SK-N-SH treated with all-trans-retinoic acid at 6 μM for 48 hours (cell line): ENCODE measurements at places on chromosomes 13 and 19.

GRCh38 chr19:3135961-3136683 is at the start of gene GNA15:
GNA15 (plus strand) TSS chr19:3136033; CDS start chr19:3136451, 418 bp downstream.
- ATAC-seq: no peak

DNA sequence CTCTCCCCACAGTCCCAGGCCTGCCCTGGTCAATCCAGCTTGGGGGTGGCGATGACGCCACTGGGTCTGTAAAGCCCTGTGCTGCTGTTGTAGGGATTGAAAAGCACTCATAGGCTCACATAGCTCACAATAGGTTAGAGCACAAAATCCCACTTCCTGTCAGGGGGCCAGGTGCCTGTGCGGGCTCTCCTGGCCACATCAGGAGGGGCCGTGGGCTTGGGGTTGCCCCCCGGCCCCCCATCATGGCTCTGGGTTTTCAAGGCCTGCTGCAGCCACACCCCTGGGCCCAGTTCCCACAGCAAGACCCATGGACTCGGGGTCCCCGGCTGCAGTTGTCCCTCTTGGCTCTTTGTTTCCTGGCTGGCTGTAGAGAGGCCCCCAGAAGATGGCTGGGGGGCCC is 62.9 kb downstream of the SMARCA4 start:
- no peak for ATAC-seq

DNA sequence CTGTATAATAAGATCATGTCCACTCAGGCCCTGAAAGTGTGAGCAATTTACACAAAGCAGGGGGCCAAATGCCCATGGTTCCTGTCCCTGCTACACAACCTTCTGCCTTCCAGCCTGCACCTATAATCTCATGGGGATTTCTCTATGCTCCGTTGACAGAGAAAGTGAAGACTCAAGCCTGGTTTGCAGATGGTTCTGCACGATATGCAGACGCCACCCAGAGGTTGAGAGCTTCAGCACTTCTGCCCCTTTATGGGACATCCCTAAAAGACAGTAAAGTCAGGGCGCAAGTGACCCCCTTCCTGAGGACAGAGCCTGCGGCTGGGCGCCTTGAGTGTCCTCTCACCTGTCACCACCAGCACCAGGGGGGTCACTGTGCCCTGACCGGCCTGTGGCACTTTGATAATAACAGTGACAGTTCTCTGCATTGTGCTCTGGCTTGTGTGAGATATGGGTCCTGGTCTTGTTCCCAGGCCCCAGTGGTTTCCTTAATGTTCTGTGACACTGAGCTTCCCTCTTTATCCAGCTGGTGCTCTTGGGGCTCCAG is 15.1 kb downstream of the LILRA5 start:
- ATAC-seq: peak; percentile 46; the same call in 1 of the 3 replicates

- no peak for ATAC-seq
These were observed 8.0 kb downstream of the VSIG10L start for GRCh38 chr19:51333836-51334460.

DNA sequence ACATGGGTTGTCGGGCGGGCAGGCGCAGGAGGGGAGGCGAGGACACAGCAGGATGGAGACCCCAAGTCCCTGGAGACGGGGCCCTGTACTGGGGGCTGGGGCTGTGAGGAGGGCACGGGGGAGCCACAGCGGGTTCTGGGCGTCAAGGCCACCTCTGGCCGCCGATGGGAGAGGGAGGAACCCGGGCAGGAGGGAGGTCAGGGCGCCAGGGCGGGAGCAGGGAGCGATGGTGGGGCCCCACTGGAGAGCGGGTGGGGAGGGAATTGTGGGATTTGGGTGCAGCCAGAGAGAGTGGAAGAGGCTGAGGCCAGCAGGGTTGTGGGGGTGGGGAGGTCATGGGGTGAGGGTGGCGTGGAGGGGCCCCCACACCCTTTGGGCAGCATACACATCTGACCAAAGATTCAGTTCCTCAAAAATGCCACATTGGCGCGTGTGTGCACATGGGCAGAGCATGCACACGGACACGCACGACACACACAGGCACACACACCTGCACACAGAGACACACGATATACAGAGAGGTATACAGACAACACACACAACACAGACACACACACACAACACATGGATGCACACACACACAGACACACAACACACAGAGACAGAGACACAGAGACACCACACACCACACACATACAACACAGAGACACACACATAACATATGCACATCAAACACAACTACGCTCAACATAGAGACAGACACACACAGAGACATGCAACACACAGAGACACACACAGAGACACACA is 54.9 kb downstream of the AP1M1 start:
- ATAC-seq: no peak

DNA sequence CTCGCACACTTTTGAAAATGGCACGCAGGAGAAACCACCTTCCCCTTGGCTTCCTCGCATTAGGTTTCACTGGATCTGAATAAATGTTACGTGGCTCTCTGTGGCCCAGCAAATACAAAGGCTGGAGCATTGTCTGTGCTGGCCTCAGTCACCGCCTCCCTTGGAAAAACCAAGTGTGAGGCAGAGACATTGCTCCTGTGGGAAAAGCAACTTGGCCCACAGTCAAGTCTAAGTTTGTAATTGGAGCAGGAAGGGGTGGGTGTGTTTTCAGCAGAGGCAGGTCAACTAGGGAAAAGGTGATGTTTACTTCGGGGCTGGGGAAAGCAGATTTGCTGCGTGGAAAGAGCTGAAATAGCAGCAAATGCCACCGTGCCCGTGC is 101.6 kb downstream of the IRS2 start:
- no peak for ATAC-seq

- ATAC-seq: no peak; the same call in 2 of the 3 replicates
These were observed 52.0 kb downstream of the RAB20 start for GRCh38 chr13:110509478-110509926.

GRCh38 chr19:50252111-50252886 is 48.9 kb downstream of the MYH14 start:
- peak; percentile 57; the same call in 2 of the 3 replicates for ATAC-seq

- ATAC-seq: no peak
These were observed 4.7 kb downstream of the CCDC8 start for GRCh38 chr19:46408664-46409039.

DNA sequence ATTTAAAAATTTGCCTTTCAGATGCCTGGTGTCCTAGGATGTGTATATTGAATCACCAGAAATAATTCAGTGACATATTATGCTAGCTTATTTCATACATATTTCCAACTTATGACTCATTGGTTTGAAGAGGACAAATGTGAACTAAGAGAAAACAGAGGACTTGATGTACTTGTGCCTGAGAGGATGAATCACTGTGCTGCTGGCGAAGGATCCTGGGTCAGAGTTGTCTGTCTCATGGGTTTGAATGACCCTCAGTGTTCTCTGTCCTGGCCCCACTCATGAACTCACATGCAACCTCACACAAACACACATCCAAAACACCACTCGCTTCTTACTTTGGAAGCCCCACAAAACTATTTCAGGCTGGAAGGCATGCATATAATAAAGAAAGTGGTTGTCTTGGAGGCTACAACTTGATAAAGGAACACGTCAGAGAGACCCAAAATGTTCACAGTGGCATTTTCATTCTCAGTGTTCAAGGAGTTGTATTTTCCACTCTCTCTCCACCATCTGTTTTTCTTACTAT is 129.0 kb upstream of the SPRY2 start:
- peak; percentile 93 for ATAC-seq

DNA sequence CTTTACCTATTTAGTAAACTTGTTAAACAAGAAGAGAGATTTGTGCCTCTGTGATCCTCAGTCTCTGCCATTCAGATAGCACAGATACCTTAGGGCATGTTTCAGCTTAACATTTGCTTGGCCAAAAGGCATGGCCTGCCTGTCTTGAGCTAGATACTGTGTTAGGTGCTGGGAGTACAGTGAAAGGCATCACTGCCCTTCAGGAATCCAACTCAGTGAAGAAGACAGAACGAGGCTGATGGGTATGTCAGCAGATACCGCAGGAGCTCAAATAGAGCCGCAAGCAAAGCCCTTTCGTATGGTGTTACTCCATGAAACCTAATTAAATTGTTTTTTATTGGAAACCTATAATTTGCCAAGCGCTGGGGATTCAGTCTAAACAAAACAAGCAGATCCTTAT is 12.9 kb downstream of the ZNF507 start:
- ATAC-seq: no peak

DNA sequence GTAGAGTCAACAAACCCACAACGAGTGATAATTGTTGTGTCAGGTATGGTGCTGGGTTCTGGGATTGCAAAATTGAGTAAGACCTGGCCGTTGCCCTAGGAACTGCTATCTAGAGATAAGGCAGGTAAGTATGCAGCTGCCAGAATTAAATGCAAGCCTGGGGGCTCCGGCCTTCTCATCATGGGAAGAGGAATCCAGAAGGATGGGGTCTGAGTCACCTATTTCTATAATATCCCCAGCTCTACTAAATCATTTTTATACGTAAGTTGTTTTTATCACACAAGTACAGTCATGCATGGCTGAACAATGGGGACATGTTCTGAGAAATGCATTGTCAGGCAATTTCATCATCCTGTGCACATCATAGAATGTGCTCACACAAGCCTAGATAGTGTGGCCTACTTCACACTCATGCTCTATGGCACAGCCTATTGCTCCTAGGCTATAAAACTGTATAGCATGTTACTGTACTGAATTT is 203.0 kb downstream of the KLF5 start:
- ATAC-seq: no peak

GRCh38 chr19:532561-533363 is 1.2 kb downstream of the CDC34 start:
- peak; percentile 62 for ATAC-seq

DNA sequence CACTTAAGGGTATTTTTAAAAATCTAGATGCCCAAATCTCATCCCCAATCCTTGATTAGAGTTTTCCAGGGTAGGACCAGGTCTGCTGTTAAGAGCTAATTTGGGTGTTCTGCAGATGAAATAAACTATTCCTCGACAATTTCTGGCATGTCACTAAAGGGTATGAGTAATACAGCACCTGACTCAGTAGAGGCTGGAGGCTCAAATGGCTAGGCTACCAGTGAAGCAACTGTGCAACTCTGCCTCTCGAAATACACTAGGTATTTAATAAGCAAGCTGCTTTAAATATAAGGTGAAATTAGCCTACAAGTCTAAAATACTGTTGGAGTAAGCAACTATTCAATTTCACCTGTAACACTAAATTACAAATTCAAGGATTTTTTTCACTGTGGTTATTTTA is 1.5 kb downstream of the RNF6 start:
- no peak for ATAC-seq

DNA sequence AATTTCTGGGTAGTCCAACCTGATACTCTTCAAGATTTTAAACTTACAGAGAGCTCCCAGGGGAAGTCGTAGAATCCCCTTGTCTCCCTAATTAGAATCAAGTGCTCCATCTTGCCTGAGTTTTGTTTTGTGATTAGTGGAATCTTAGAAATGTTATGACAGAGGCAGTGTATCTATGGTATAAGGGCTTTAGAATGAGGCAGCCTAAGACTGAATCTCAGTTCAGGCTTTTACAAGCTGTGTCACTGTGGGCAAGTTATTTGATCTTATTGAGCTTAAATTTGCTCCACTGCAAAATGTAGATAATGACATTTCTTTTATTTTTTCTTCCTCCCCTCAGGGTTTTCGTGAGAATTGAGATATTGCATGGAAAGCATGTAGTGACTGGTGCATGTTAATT is 215.5 kb downstream of the POSTN start:
- ATAC-seq: peak; percentile 40; the same call in 1 of the 3 replicates

- no peak for ATAC-seq
These were observed 7.2 kb upstream of the FCHO1 start for GRCh38 chr19:17743874-17744580.

- ATAC-seq: no peak
These were observed 23.5 kb downstream of the DZIP1 start for GRCh38 chr13:95620825-95621498.

DNA sequence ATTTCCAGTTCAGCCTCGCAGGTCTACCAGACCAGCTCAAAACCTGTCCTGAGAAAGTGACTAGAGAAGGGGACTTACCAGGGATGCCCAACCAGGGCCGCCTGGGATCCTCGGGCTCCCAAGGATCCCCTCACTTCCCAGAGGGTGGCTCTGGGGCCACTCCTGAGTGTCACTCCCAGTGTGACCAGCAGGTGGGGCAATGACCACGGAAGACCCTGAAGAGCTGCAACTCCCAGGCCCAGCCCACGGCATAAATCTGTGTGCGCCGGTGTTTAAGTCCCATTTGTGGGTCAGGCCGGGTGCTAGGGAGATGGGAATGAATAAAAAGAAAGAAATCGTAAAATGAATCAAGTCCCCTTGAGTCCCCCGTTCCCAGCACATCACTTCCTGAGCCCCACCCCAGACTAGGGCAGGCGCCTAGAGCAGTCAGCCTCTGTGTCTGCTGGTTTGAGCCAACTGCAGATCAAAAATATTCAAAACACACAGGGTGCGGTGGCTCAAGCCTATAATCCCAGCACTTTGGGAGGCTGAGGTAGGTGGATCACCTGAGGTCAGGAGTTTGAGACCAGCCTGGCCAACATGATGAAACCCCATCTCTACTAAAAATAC is 10.7 kb downstream of the PTGIR start:
- peak; percentile 91 for ATAC-seq

DNA sequence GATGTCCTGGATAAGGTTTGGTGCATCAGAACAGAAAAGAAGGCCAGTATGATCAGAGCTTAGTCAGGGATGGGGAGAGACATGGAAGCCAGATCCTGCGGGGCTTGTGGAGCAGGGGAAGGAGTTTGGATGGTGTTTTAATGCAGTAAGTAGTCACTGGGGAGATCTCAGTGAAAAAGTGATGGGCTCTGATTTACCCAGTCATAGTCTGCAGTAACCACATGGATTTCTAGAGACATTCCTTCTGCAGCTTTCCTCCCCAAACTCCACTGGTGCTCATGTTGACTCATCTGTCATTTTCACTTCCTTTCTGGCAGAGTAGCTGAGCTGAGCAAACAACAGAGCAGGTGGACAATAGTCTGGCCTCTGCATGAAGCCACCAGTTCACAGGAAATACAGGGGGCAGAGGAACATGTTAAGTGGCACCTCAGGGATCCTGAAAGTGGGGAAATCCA is 144.1 kb downstream of the DPF1 start:
- peak; percentile 95 for ATAC-seq
